Omental fat pad (tissue), 4 donors: ENCODE measurements at places on chromosomes 16 and 17.

- no peak for DNase-seq
Measured at GRCh38 chr16:47198180-47198575, 54.4 kb upstream of the NETO2 start.

DNA sequence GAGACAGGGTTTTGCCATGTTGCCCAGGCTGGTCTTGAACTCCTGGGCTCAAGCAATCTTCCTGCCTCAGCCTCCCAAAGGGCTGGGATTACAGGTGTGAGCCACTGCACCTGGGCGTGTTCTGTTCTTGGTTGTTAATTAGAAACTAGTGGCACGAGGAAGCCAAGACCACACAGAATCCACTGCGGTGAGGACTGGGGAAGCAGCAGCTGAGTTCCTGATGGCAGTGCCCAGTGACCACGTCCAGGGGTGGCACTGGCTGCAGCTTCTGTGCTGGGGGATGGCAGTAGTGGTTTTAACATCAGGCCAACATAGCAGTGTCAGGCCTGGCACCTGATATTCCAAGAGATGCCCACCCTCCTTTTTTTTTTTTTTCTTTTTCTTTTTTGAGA is 39.7 kb upstream of the NDRG4 start:
- DNase-seq, result no peak

DNA sequence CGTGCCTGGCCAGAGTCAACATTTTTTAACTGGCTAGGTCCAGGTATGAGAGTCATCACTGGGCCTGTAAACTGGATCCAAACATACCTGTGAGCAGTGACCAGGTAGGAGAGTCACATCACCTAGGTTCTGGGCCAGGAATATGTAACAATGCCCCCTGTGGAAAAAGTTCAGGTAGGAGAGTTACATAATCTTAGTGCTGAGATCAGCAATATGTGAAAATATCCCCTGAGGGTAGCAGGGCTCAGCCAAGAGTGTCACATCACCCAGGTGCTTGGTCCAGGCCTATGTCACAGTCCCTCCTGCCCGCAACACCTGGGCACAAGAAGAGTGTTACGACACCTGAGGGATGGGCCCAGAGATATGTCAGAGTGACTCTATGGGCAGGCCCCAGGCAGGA is 2104.7 kb downstream of the TP53TG3F start:
- DNase-seq, result no peak

DNA sequence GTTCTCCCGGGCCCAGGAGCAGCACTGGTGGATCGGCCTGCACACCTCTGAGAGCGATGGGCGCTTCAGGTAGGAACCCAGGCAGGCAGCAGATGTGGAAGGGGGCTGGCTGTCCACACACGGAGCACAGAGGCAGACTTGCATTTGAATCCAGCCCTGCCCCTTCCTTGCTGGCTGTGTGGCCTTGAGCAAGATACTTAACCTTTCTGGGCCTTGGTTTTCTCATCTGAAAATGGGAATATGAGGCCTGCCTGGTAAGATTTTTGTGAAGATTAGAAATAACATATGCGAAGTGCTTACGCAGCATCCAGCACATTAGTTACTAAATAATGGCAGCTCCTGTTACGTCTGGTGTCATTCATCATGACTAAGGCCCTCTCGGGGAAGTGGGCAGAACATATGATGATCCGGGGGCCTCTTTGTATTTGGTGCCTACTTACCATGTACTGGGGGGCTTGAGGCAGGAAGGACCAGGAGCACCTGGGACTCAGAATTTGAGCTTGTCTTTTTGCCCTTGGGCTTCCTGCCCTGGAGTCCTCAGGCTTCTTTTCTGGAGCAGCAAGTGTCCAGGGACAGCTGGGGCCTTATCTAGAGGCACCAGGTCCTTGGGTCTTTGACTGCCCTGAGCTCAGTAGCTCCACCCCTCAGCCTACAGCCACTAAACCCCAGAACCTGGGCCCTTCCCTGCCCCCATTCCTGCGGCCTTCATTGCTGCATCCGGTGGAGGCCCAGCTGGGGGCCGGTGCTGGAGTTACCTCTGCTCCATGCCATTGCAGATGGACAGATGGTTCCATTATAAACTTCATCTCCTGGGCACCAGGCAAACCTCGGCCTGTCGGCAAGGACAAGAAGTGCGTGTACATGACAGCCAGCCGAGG is 53.8 kb downstream of the MRC2 start:
- DNase-seq, result no peak

GRCh38 chr16:65406116-65406515 is 284.3 kb upstream of the CDH11 start:
- no peak for DNase-seq

- no peak for DNase-seq
Measured at GRCh38 chr17:35121315-35121714, at the start of gene FNDC8. FNDC8 (plus strand) TSS chr17:35121615; CDS start chr17:35121694, 79 bp downstream.

GRCh38 chr17:33514369-33514768 is 221.3 kb upstream of the ASIC2 start:
- no peak for DNase-seq

DNA sequence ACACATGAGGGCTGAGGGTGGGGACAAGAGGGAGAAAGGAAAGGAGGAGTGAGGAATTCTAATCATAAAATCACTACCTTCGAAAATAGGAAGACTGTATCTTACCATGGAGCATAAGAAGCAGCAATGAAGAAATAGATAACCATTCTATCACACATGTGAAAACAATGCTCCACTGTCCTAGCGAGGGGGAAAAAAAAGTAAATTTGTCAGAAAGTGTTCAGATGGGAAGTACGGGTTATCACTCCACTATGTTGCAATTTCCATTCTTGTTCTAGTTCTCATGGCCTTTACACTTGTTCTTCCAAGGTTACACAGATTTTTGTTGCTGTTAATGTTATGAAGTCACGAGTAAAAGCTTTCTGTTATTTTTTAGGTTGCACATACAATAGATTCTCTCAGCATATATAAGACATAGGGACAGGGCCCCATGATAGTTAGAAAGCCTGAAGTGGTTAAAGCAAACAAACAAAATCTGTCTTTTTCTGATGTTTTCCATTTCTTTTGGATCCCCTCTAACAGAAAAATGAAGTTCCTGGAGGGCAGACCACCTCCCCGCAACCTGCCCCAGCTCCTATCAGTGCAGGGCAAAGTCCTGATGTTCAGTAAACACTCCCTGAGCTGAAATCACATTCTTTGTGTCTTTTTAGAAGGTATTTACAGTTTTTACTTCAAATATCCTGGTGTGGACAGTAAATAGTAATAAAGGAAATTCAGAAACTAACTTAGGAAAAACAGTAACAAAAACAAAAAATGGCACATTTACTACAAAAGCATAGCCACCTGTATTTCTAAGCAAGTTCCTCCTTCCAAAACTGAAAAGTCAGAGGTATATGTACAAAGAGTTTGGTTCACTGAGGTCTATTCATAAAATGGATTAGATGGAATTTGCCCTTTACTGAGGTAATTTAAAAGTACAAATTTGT is 13.7 kb downstream of the MMD start:
- DNase-seq, result no peak

GRCh38 chr17:82195675-82196672 is 16.7 kb downstream of the CCDC57 start:
- DNase-seq, result no peak

- DNase-seq, result no peak
Measured at GRCh38 chr16:54135361-54136275, 151.0 kb downstream of the IRX3 start.

GRCh38 chr16:67040166-67040565 is 11.2 kb downstream of the CBFB start:
- DNase-seq, result no peak

GRCh38 chr16:81790830-81791435 is 11.8 kb downstream of the PLCG2 start:
- DNase-seq, result no peak

DNA sequence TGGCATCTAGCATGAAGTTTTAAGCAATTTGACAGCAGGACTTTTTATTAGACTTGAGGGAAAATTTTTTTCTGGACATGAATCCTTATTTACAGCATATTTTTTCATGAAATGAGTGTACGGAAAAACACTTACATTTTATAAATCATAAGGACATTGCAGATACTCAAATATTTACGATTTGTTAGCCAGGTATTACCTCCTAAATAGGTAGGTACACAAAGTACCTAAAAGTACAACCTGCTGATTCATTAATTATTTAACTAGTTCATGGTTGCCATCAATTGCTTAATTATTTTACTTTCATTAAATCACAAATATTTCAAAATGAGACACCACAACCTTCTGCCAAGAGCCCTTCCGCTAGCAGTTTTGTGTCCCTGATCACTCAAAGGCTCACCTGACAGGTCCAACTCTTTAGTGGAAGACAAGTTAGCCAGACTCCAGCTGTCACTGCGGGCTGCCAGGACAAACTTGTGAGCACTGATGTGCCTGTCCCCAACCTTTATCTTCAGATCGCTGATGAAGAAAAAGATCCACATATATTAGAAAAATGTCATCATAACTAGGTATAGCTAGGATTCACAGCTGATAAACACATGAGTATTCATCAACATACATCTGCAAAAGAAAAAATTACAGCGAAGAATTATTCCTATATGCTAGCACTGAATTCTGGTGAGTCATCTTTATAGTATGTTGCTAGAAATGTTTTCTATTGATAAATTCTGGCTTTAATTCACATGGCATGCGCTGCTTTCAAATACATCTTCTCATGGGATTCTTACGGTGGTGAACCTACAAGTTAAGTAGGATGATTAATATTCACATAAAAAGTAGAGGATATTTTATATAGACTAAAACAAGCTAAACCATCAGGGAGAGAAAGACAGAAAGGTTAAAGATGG is 28.2 kb downstream of the ANKFY1 start:
- DNase-seq, result no peak

DNA sequence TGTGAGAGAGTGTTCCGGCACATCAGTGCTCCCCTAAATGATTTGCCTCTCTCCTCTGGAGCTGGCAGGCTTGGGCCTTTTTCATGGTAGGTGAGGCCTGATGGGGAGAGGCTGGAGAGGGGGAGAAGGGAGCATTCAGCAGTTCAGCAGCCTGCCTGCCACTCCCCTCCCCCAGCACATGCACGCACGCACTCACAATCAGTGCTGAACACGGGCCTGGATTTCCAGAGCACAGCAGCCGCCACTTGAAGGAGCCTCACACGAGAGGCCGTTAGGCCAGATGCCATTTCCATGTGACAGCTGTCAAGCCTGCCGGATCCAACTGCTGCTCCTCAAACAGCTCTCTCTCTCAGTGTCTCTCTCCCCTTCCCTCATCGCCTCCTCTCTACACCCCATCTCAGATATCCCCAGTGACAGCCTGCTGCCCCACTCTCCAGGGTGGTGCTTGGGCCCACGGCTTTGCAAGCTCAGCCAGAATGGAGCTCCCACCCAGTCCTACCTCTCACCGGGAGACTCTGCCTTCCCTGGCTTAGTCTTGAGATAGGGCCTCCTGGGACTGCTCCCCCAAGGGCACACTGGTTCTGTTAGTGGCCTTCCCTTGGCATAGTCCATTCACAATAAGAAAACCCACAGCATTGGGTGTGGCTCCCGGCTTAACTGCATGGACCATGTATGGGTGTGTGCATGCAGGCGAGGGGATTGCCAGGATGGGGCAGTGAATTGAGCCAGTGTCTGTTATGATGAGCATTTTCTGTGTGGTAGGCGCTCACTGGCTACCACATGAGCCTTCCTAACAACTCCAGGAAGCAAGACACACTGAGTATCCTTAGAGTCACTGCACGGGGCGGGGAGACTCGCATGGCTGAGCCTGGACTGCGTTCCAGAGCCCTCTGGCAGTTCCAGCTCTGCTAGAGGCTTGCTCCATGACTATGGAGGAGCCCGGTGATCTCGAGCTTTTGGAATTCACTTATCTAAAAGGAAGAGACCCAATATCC is 226.2 kb downstream of the CCDC182 start:
- no peak for DNase-seq

DNA sequence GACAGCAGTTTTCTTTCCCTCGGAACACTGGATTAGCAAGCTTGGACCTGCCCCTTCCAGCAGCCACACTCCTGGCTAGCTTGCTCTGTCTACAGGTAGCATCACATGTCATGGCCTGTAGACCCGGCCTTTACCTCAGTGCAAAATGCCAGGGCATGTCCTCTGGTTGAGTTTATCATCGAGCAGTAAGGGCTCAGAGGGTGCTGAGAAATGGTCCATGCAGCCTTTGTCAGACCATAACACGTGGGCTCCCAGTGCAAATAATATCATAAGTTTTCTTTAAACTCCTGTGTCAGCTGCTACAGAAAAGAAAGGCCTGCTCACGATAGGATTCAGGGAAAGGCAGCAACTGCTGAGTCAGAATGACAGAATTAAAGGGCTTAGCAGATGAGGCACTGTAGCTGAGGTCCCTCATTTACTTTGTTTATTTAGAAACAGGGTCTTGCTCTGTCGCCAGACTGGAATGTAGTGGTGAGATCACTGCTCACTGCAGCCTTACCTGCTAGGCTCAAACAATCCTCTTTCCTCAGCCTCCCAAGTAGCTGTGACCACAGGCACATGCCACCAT is 8.0 kb upstream of the GNA13 start:
- DNase-seq, result no peak

GRCh38 chr16:85259832-85260167 is 147.5 kb upstream of the CIBAR2 start:
- DNase-seq, result no peak

DNA sequence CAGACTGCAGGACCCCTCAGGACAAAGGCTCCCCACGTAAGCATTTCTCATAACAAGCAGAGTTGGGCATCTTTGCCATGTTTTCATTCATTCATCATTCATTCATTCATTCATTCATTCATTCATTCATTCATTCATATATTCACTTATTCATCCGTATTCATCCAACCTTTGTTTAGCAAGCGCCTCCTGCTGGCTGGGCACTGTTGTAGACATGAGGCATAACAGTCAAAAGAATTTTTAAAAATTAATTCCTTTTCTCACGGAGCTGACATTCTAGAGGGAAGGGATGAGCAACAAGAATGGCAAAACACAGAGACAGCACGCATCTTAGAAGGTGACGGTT is 351.7 kb upstream of the TNRC6C start:
- DNase-seq, result no peak

- no peak for DNase-seq
Measured at GRCh38 chr16:53852678-53853077, 148.7 kb downstream of the FTO start.

GRCh38 chr16:80027007-80027965 is 426.7 kb upstream of the MAF start:
- DNase-seq, result peak; percentile 27

- no peak for DNase-seq
Measured at GRCh38 chr17:82943339-82943738, 103.5 kb upstream of the ZNF750 start.
